ENCODE measurements at places on chromosomes 3 and 15.

GRCh38 chr3:101950510-101950909 is 101.2 kb downstream of the NFKBIZ start:
- DNase-seq = no peak

DNA sequence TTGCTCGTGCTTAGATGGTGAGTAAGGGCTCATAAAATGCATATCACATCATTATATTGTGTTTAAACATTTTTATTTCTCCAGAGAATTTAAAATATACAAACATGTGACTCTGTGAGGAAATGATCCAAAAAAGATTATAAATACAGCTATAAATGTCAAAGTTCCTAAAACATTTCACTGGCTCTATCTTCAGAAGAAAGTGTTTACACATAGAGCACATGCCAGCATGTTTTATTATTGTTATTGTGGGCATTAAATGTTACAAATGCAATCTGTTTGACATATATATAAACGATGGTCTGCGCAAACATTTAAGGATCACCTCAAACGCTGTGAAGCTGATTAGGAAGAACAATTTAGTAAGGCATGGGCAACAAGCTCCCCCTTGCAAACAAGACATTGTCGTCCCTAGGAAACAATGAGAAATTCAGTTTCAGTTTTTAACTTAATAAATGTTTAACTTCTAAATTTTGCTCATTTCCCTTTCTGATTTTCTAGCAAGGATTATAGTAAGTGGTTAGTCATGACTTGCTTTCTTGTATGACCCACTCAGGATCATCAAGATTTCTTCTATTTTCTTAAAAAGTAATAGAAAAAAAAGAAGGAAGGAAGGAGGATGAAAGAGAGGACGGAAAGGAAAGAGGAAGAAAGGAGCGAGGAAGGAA is 207.5 kb downstream of the SATB1 start:
- DNase-seq = no peak

DNA sequence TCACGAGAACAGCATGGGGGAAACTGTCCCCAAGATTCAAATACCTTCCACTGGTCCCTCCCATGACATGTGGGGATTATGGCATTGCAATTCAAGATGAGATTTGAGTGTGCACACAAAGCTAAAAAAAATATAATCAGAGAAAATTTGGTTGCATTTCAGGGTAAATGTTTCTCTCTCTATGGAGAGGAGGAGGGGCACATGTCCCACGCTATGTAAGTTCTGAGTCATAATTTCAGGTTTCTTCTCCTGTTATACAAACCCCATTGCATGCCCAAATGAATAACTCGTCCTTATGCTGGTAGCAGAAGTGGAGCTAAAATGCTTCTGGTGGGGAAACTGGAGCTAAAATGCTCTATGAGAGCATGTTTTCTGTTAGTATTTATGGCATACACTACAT is 209.7 kb upstream of the DCBLD2 start:
- no peak for DNase-seq

DNA sequence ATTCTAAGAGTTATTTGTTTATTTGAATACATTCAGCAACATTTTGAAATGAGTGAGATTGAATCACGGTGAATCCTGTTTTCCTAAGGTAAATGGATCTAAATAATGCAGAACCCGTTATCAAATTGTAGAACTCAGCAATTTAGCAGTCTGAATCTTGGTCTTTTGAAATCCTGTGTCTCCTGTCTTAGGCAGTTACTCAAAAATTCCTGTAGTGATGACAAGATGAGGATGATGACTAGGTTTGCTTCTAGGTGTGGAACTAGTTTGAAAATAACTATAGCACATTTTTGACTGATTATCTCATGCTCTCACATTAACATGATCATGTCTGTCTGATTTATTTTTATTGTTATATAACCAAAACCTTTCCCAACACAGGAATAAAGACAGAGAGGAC is 115.0 kb downstream of the RAP2B start:
- DNase-seq = no peak

- DNase-seq = no peak
Measured at GRCh38 chr3:60920519-60920918, 330.7 kb downstream of the FHIT start.

GRCh38 chr3:134707908-134708597 is 57.2 kb upstream of the KY start:
- no peak for DNase-seq

DNA sequence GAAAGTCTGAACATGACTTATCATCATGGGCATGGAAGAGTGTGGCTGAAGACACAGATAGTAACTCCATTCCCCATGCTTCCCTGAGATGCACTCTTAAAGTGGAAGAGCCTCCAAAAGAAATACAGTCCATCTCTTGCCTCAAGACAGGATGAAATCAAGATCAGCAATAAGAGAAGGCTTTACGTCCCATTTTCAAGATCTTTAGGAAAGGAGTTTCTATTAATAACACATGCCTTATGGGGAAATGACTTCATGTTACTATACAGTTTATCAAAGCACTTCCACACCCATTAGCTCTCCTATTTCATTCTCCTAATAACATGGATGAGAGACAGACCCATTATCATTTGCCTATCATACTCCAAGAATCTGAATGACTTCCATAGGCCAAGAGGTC is 6.1 kb upstream of the KBTBD12 start:
- DNase-seq = no peak

GRCh38 chr15:64635499-64636495 is 139.6 kb downstream of the RBPMS2 start:
- DNase-seq = no peak

GRCh38 chr3:161474741-161475140 is 21.9 kb upstream of the OTOL1 start:
- no peak for DNase-seq

DNA sequence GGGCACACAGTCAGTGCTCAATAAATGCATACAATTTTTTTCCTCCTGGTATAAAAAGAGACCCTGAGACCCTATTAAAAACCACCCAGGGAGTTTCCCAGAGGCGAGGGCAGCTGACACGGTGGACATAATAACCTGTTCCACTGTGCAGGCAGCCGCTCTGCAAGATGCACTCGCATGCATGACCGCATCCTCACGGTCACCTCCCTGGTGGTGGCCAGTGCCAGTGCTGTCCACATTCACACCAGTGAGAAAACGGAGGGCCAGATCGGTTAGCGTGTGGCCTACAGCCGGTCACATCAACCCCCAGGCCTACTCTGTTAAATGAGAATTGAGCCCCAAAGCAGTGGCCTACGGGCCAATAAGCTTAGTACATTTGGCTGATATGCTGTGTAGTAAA is 24.8 kb downstream of the SH3BP5 start:
- DNase-seq = no peak

DNA sequence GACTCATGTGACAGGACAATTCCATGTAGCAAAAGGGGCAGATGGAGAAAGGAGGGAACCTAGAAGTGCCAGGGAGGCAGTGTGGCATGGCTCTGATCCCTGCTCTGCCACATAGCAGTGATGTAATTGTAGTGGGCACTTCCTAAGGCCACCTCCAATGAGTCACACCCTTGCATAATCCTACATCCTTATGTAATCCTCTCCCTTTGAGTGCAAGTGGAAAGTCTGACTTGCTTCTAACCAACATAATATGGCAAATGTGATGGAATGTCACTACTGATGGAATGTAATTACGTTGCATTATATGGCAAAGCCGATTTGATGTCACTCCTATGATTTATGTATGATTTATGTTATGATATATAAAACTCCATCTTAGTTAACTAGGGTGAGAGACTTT is 72.9 kb upstream of the ATP2C1 start:
- DNase-seq = no peak

DNA sequence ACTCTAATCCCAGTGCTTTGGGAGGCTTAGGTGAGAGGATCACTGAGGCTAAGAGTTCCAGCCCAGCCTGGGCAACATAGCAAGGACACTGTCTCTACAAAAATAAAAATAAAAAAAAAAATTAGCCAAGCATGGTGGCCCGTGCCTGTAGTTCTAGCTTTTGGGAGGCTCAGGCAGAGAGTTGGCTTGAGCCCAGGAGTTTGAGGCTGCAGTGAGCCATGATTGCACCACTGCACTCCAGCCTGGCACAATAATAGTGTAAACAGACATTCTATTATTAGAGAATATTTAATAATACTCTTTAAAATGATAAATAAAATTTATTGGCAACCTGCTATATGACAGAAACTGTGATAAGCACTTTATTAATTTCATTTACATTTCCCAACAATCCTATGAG is 908.9 kb downstream of the TUSC7 start:
- no peak for DNase-seq

DNA sequence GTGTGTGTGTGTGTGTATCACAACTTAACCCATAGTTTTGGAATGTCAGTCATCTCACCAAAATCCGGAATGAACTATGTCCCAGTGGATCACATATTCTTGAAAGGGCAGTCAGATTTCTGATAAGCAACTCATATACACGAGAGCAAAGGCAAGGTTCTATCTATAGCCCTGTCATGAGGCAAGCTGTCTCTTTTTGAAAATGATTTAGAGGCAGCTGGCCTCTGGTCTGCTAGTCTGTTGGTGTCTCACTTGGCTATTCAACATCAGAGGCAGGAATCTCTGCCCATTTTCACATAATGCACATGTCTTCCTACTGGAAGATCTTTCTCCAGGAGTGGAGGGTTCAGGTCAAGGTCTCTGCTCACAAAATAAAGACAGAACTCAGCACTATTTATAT is 79.8 kb downstream of the CNTN6 start:
- no peak for DNase-seq

- no peak for DNase-seq
Measured at GRCh38 chr3:45773714-45774449, 22.5 kb downstream of the SLC6A20 start.

DNA sequence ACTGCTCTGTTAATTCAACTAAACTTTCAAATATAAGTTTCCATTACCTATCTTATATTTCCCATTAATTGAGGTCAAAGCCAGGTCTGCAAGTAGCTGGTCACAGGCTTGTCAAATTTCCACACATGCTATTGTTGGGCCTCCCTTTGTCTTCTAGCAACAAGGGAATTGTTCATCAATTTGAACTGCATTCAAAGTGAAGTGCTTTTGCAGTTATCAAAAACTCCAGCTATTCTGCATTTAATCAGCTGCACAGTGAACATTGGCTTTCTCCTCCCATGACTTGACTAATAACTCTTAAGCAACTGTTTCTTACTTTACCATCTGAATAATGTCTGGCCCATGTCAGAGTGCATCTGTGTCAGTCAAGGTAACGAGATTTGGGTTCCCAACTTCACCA is 198.4 kb downstream of the KCNH8 start:
- no peak for DNase-seq

DNA sequence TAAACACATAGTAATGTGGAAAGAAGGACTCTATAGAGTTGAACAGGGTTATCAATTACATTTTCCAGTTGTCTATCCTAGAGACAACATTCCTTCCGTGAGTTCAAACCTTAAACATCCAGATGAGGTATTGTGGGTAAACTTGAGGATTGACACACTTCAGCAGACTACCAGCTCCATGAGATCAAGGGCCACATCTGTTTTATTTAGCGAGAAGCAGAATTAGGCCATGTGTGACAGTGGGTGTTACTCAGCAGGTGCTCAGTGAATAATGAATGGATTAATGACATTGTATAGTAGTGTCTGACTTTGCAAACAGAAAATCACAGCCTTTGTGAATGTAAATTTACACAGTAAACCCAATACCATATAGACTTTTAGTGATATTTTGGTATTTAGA is 941.1 kb upstream of the CFAP20DC start:
- DNase-seq = no peak

GRCh38 chr15:26807517-26808427 is 34.9 kb upstream of the GABRB3 start:
- no peak for DNase-seq

DNA sequence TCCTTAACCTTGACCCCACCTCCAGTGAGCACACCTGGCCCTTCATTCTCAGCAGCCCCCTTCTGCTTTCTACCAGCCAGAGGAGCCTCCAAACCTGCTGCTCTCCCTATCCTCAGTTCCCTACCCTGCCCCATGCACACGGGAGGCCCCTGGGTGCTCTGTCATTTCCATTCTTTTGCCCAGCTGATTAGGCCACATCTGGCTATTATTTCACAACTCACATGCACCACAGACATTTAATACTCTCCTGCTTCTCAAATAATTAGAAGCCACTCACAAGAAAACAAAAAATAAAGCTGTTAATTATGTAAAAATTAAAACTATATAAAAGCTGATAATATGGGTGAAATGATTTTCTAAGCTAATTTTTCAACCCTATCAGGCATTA is 50.7 kb downstream of the MYLK start:
- no peak for DNase-seq

DNA sequence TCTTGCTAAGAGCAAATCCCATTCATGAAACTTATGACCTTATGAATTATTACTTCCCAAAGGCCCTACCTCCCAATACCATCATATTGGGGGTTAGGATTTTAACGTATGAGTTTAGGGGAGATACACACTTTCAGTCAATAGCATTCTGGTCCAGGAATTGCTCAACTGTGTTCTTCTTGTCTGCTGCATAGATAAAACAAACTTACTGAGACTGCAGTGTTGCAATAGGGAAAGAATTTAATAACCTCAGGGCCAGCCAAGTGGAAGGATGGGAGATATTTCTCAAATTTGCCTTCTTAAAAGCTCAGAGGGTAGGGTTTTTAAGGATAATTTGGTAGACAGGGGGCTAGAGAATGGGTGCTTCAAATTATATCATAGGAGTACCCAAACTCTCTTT is 625.8 kb downstream of the OTOL1 start:
- no peak for DNase-seq

- DNase-seq = no peak
Measured at GRCh38 chr3:169846458-169847193, 23.1 kb downstream of the LRRC31 start.

DNA sequence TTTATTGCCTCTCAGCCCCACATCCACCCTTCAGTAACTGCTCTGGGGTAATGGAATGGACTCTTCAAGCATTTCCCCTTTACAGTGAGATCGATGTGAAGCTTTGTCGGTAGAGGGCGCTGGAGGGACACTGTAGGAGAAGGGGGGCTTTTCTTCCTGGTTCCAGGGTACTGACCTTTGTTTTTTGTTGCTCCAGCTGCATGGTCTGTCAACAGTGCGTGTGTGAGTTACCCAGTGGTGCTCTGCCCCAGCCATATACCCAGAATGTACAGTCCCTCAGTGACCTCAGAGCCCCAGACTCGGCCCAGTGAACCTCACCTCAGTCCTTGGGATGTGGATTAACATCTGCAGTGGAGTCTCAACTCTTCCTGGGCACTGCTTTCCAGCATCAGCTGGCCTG is 180.3 kb upstream of the TSC22D2 start:
- no peak for DNase-seq

DNA sequence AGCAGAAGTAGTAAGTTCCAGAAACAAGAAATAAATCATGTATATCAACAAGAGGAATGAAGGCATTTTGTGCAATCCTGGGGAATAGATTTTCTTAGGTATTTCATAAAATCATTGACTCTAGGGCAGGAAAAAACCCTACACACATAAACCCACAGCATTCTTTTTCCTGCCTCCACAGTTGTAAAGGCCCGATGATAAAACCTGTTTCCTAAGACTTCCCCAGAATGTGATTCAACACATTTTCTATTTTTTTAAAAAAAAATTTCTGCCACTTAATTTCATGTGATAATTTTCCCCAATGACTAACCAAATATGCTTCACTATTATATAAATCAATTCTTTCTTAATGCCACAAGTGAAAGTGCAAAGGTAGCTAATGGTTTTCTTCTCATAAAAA is 407.0 kb downstream of the FHIT start:
- no peak for DNase-seq

- DNase-seq = no peak
Measured at GRCh38 chr3:105281989-105282388, 84.7 kb upstream of the ALCAM start.

GRCh38 chr3:60633644-60634043 is 617.6 kb downstream of the FHIT start:
- DNase-seq = no peak

- no peak for DNase-seq
Measured at GRCh38 chr3:188571531-188572095, 417.7 kb downstream of the LPP start.
